Caudate nucleus (tissue), 63 donors: ENCODE measurements at places on chromosomes 5 and 9.
A peak's percentile ranks its signal among the peaks of the same experiment; 100 is the strongest.

DNA sequence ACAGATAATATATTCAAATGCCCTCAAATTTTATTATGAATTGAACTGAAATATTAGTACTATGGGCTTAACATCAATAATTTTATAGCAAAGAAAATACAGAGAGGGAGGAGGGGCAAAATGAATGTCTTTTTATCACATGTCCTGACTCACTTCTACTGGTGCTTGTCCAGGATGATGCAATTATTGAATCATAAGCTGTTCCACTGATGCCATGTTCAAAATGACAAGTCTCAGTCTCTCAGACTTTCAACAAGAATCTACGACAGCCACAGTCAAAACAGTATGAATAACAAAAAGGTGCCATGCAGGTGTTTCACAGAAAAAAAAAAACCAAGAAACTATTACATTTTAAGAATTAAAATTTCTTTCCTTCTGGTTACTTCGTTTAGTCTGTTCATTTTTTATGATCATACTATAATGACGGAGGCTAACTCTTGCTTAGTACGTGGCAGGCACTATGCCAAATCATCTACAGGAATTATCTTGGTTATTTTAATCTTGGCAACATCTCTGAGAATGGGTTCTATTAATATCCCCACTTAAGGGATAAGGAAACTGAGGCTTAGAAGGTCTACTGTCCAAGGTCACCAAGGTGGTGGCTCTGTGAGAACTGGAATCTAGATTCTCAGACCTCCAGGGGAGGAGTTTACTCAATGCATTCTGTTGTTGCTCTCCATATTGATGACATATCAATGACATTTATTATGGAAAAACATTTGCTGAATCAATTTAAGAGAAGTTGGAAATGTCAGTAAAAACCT lies 61.5 kb downstream of the NR3C1 start:
- no peak for DNase-seq

- no peak for DNase-seq
Observed at GRCh38 chr9:89387197-89387849, 69.0 kb downstream of the SECISBP2 start.

DNA sequence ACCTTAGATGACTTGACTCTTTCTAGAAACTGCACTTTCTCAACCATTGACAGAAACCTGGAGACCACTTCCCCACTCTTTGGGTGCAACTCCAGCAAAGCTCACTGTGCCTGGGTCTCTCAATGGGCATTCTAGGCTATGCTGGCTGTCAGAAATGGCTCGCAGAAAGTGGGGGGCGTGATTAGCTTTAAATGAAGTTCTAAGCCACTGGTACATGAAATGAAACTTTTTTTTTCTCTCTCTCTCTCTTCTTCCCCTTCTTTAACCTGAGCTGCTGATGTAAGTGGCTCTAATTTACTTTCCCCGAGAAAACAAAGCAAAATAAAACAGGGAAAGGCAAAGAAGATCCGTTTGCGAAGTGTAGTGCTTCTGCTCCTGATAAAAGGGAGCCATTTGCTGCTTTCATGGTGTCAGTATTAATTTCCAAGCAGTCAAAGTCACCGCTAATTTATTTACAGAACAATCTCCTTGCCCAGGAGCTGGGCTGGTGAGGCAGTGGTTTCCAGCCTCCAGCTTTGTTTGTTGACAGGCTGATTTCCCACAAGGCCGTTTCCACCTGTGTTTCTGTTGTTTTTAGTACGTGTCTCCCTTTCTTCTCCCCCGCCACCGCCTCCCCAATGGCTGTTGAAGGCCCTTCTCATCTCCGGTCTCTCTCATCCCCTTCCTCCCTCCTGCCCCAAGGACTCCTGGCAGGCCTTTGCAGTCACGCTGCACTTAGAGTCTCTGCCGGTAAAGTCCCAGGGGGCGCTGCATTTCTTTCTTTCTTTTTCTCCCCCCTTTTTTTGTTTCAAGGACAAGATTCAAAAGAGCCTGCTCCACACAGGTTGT lies 422.9 kb downstream of the EBF1 start:
- no peak for DNase-seq

DNA sequence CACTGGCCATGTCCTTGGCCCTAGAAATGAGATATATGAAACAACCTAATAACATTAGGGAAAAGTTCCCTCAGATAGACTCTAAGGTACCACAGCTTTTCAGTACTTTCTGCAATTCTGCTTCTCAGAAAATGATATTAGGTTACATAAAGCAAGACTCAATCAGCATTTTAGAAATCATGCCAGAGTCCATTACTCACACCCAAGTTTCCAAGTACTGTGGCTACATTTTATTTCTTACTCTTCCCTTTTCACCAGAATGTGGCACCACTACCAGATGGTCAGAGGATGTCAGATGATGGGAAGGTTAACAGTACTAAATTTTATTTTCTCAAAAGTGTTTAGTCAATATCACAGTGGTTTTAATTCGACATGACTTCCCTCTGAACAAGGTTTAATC lies 217.2 kb downstream of the MLLT3 start:
- DNase-seq = no peak

DNA sequence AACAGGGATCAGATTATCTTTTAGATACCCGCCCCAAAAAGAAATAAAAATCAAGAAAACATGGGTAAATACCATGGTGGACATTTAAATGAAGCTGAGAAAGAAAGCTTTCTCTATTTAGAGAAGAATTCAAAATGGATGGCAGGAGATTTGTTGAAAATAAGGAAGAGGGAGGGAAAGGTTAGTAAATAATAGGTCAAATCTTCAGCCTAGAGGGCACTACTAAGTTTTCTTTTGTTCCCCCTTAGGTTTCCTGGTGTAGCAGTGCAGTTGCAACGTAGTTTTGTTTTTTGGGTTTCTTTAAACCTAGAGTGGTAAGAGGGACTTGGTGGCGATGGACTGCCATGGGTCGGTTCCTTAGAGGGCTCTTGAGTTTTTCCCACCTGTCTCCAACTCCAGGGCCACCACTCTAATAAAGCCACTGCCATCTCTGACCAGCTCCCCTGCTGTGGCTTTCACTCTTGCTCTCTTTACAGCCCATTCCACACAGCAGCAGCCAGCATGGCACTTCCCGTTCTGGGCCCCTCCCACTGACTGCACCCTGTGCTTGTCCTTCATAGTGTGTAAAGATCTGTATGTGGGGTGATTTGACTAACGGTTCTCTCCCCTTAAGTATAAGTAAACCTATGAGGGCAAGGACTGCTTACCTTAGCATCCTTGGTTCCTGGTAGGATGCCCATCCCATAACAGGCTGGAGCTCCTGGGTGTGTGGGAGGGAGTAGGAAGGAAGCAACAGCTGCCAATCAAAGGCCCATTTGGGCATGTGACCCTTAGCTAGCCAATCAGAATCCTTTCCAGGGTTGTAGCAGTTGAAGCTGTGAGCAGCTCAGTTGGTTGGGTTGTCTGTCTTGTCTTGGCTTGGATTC lies 118.3 kb downstream of the SLC1A3 start:
- DNase-seq = no peak

- DNase-seq = no peak
Observed at GRCh38 chr5:109453251-109453650, 43.5 kb upstream of the PJA2 start.

DNA sequence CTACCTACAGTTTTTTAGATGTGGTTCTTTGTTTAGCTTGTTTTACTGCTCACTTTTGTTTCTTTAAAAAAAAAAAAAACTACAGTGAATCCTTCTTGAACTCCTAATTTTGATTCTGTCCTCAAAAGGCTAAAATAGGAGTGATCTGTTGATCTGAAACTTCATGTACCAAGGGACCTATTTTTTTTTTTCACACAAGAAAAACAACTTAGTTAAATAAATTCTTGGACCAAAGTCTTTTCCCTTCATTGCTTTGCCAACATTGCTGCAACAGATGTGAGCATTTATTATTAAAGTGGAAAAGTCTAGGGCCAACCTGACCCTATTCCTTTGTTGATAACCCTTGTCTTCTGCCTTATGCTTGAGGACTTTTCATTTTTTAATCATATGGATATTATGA lies 236.8 kb downstream of the ARHGEF28 start:
- no peak for DNase-seq

DNA sequence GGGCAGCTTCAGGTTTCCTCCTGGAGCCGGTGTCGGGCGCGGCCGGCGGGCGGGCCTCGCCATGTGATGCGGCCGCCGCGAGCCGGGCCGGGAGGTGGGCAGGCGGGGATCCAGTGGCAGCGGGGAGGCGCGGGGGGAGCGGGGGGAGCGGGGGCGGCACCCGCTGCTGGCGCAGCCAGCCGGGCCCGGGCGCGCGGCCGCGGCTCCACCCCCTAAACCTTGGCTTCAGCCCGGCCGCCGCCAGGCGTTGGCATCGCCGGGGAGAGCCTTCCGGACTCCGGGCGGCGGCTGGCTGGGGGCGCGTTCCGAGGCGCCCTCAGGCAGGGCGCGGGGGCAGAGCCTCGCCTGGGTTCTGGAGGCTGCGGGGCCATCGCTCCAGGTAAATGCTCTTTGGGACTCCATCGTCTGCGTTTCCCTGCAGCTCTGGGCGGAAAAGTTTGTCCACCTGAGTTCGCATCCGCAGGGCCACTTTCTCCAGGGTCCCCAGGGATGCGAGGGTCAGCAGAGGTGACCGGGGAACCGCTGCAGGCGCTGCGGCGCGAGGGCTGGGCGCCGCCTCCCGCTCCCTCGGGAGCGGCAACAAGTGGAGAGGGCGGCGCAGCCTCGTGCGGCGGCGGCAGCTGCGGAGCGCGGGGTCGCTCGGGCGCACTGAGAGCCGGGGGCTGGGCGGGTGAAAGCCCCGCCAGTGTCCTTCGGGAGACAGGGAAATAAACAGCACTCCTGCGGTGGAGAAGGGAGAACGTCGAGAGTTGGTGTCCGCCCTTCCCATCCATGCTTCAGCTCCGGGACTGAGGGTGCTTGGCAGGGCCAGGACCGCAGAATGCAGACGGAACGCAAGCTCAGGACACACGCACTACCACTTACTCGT lies at the start of gene ARHGEF28:
Gene ARHGEF28 (plus strand): TSS at position 253 of the 868 bp plus-strand sequence. CDS start 58,656 bp downstream, outside the sequence.
- peak; percentile 44 for DNase-seq

DNA sequence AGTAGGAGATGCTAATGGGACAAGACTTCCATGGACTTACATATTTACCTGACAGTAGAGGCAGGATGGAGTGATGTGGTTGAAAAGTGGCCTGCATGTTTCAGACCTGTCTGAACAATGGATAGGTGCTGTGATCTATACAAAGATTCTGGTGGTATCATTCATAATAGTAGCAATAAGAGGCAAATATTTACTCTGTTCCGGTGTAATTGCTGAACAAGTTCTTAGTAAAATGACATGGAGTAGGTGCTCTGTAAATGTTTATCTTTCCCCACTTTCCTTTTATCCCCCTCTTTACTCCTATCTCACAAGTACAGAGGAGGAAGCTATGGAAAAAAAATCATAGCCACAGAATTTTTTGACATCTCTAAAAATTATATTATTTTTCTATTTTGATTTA lies 159.0 kb upstream of the SLC12A2 start:
- no peak for DNase-seq

- DNase-seq = no peak
Observed at GRCh38 chr9:27870404-27870803, 297.1 kb upstream of the C9orf72 start.

DNA sequence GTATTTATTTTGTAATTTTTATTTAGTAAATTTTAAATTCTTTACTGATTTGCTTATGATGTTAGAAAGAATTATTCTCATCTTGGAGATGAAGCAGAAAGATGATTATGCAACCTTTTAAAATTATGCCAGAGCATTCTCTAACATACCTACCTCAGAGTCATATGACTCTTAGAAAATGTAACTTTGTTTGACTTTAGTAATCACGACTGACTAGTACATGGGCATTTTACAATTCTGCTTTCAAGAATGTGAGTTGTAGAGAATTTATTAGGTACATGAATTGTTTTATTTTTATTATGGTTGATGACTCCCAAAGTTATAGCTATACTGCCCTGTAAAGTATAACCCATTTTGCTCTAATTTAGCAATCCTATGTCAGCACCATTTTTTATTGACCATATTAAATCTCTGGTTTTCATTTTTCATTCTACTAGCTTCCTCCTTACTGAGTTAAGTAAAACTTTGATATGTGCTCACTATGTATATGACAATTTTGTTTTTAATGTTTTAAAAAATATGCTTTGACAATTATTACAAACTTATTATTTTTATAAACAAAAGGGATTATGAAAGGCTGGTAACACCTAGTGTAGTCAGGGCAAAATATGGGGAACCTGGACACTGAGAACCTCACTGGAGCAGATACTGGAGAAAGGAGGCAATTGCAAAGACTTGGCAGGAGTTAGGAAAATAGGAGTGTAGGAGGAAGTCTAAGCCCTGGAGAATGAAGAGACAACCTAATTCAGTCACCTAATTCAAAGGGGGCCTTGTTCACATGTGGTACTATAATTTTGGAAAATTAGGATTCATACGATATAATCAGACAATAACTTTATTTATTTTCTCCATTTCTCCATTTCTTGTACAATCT lies 249.7 kb upstream of the DAB2 start:
- no peak for DNase-seq

GRCh38 chr5:83827111-83827557 lies 106.5 kb upstream of the HAPLN1 start:
- DNase-seq = no peak

- DNase-seq = peak; percentile 14
Observed at GRCh38 chr5:79464695-79465332, 49.1 kb downstream of the HOMER1 start.

- DNase-seq = no peak
Observed at GRCh38 chr5:17316970-17317459, 99.6 kb downstream of the BASP1 start.

GRCh38 chr5:141605523-141606277 lies 13.1 kb downstream of the DIAPH1 start:
- no peak for DNase-seq

DNA sequence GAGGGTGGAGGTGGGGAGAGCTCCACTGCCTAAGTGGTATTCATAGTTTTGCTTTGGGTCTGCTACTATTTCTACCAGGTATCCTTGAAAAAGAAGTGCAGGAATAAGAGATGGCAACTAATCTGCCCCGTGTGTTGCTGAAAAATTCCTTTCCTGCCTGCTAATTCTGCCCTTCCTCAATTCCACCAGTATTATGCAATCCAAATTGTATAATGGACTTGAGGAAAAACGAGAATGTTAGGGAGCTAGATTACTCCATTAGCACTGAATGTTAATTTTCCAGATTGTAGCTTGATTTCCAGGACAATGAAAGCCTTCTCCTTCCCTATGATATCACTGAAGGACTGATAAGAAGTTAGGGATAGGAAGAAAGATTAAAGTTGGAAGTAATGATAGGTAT lies 16.9 kb downstream of the ADAM19 start:
- DNase-seq = no peak

DNA sequence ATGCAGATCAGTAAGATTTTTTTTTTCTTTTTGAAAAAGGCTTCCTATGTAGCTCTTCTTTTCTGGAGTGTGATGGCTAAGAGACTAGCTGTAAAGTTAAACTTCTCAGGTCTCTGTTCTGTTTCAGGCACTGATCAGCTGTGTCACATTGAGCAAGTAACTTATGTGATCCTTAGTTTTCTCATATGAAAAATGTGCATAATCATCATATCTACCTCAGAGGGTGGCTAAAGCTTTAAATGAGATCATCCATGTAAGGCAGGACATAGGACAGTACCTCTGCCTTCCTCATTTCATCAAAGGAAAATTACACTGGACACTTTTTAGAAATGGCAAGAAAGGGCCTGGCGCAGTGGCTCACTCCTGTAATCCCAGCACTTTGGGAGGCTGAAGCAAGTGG lies 235.9 kb upstream of the TYRP1 start:
- no peak for DNase-seq
